Cardiac fibroblast (primary cell): ENCODE measurements at places on chromosomes 4 and X.
A peak's percentile ranks its signal among the peaks of the same experiment; 100 is the strongest.

DNA sequence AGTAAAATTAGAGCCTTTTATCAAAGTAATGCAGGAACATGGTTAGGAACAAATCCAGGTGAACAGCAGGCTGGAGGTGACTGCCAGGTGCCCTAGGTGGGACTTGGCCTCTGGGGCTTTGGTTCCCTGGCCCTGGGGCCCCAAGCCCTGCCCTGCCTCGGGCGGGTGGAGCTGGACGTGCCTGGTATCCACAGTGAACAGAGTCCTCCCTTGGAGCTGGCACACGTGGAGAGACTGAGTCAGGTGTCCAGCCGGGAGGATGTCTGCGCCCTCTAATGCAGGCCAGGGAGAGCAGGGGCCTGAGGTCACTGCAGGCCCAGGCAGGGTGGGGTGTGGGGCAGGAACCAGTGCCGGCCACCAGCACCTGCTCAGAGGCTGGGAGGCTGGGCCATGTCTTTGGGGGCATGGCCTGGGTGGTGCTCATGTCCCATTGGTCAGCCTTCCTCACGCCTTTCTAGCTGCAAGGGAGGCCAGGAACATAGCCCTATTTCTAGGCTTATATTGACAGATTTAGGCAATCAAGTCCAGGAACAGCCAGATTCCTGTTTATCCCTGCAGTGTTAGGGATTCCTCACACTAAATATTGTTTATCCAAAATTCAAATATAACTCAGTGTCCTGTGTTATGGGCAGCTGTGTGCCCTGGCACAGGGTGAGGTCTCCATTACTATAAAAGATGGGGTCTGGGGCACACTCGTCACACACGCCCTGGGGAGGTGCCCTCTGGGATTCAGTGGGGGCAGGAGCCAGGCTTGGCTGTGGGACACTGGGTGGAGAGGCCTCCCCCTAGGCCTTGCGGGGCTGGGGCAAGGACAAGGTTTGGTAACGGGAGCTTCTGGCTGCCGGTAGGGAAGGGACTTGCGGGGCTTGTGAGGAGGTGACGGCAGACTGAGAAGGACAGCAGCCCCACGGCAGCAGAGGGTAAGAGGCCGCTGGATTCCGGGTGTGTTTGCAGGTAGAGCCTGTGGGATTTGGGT is 14.3 kb upstream of the NAT8L start:
- no peak for DNase-seq

DNA sequence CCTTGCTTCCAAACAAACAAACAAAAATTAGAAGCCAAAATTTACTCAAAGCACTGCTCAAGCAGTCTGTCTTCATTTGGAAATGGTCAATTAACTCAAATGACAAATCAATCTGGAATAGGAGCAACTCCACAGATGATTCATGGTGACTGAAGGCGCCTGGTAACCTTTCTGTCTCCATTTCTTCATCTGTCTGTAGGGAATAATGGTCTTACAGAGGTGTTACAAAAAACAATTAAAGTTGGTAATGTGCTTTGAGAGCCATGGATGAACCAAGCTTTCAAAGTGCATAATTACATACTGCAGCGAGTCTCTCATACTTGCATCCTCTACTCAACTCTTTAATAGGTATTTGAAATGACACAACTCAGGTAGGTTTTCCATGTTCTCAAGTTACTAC is 38.3 kb upstream of the STAG2 start:
- DNase-seq, result no peak

DNA sequence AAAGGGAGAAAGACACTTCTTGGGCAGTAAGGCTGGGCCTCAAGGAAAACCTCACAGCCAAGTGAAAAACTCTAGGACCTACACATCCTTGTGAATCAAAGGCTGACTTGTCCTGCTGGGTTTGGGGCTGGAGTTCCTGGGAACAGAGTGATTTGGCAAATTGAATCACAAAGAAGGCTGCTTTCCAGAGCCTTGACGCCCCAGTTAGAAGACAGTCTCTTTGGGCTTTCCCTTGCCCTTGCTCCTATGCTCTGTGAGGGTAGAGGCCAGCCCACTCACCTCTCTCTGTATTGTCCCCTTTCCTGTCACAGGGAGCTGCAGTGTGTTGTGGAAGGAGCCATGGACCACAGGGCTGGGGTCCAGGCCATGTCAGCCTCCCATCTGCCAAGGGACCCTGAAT is 9.6 kb downstream of the AMER1 start:
- no peak for DNase-seq

- peak; percentile 87 for DNase-seq
Measured at GRCh38 chr4:142248946-142249345, 597.2 kb downstream of the INPP4B start.

DNA sequence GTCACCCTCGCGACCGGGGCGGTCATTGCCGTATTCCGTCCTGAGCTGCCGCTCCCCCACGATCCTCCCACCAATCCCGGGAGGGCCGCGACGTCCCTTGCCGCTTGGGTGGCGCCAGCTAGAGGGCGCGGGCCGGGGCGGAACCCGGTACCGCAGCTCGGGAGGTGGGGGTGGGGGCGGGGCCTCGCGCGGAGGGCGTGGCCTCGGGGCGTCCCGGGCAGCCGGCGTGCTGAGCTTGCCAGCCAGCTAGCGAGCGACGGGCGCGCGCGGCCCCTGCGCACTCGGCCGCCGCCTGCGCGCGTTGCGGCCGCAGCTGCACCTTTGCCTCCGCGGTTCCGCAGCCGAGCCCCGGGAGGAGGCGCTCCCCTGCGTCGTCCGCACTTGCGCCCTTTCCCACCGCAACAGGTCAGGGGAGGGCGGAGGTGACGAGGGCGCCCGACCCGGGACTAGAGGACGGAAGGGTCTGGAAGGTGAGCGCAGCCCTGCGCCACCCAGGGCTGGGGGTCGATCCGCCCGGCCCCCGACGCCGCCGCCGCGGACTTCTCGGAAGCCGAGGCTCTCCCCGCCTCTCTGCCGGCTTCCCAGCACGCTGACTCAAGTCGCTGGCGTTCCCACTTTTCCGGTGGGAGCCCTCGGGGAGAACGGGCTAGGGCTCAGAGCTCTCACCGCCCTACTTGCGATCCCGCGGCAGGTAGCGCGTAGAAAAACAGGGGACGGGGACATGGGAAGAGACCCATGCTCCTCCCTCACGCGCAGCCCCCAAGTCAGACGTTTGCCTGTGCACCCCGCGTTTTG is at the start of gene AFF1:
Gene AFF1 (plus strand): TSS at position 241 of the 795 bp plus-strand sequence. CDS start 13,523 bp downstream, outside the sequence.
- DNase-seq, result peak; percentile 96

GRCh38 chr4:184265546-184266351 is 48.1 kb upstream of the ENPP6 start:
- peak; percentile 61 for DNase-seq

- DNase-seq, result peak; percentile 1
Measured at GRCh38 chrX:29107231-29107630, 520.0 kb downstream of the IL1RAPL1 start.

GRCh38 chrX:37860721-37861120 is 13.3 kb upstream of the DYNLT3 start:
- DNase-seq, result peak; percentile 2

DNA sequence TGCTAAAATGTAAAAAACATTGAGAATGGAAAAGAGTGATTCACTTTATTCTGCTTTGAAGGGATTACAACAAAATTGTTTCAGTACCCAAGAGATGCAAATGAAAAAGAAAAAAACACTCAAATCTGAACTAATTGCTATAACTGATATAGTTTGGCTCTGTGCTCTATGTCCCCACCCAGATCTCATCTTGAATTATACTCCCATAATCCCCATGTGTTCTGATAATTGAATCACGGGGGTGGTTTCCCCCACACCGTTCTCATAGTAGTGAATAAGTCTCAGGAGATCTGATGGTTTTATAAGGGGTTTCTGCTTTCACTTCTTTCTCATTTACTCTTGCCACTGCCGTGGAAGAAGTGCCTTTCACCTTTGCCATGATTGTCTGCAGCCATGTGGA is 213.6 kb upstream of the GALNTL6 start:
- no peak for DNase-seq

DNA sequence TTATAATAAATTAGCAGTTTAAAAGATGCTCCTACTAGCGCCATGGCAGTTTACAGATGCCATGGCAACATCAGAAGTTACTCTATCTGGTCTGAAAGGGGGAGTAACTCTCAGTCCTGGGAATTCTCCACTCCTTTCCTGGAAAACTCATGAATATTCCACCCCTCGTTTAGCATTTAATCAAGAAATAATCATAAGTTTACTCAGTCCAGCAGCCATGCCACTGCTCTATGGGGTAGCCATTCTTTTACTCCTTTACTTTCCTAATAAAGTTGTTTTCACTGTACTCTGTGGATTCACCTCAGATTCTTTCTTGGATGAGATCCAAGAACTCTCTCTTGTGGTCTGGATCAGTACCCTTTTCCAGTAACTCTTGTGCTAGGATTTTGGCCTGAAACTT is 52.3 kb downstream of the GUCY1B1 start:
- no peak for DNase-seq

DNA sequence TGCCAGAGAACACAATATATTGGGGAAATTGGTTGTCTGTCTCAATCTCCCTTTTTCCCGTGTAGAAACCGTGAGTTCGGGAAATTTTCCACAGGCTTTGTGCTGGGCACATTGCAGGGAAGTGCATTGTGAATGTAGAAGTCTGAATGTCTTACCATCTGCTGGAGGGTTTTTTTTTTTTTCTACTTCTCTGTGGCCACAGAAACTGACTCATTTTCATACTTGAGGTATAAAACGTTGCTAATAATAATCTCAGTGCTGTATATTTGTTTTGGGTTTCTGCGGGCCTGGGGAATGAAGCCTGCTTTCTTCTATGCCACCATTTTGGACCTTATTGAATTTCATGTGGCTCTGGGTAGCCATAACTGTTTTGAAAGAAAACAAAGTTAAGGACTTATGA is 1001.2 kb downstream of the STIM2 start:
- no peak for DNase-seq

DNA sequence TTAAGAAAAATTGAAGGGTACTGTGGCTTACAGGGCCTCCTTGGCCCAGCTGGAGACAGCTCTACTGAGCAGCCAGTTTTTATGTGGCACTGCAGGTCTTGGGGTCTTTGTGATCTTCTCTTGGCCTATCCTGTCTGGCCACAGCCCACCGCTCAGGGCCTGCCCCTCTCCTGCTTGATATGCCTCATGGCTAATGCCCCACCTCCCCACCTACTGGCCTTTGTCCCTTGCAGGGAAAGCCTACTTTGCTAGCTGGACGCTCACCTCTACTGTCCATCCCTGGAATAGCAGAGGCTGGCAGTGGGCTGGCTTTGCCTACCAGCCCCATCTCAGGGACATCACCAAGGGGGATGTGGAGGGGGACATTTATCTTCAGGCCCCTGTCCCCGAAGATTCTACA is 134.1 kb downstream of the PJA1 start:
- DNase-seq, result no peak

DNA sequence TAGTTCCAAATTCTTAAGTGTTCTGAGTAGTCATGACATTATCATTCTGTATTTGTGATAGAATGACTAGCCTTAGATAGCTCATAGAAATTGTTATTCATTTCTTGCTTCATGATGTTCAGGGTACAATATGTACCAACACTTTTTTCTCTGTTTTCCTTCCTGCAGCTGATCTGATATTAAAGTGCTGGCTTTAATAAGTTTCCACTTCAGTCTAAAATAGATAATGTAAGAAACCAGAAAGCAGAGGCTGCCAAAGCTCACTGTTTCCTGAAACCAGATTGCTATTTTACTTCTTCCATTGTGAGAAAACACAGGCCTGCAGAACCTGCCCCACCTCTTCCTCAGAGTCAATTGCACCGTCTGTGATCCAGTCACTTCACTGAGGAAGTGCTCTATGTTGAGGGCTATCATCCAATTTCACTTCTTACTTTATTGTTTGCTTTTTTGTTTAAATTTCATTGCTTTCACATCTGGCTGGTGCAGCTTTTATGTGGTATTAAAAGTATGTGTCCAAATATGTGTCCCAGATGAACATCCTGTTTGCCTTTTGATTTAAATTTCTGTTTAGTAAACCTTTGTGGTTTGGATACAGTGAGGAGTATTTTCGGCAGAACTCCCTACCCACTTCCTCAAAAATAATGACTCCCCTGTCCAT is 652.1 kb downstream of the ANKRD50 start:
- DNase-seq, result peak; percentile 93

GRCh38 chr4:109359040-109359646 is 56.7 kb upstream of the COL25A1 start:
- no peak for DNase-seq
